ENCODE measurements at places on chromosomes 12 and 14. TPM values are rescaled to one million over a fixed set of nuclear protein-coding genes. Genes with fewer than 3 reads are reported as not detected.

DNA sequence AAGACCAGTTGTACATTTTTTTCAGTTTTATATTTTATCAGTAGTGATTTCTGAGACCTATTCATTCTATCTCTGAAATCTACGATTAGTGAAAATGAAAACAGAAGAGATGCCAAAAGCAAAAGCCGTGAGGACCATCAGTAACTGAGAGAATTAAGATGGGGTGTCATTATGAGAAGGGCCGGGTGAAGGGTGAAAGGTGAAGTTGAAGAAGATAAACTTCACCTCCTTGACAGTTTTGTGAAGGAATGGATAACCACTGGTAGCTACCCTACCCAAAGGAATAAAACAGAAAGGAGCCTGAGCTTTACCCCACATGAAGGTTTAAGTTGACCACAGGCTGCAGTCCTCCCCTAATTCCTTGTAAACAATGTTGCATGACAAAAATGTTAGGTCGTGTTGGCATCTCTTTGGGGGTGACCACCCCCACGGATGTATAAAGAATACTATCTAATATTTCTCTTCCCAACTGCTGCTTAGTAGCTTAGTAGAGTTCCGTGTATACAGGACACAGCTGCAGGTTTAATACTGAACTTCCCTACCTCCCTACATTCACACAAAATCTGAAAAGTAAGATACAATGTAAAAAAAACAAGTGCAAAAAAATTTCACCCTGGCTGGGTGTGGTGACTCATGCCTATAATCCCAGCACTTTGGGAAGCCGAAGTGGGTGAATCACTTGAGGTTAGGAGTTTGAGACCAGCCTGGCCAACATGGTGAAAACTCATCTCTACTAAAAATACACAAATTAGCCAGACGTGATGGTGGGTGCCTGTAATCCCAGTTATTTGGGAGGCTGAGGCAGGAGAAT is 23.9 kb downstream of the GPR19 start:
- peak; percentile 77 for DNase-seq

DNA sequence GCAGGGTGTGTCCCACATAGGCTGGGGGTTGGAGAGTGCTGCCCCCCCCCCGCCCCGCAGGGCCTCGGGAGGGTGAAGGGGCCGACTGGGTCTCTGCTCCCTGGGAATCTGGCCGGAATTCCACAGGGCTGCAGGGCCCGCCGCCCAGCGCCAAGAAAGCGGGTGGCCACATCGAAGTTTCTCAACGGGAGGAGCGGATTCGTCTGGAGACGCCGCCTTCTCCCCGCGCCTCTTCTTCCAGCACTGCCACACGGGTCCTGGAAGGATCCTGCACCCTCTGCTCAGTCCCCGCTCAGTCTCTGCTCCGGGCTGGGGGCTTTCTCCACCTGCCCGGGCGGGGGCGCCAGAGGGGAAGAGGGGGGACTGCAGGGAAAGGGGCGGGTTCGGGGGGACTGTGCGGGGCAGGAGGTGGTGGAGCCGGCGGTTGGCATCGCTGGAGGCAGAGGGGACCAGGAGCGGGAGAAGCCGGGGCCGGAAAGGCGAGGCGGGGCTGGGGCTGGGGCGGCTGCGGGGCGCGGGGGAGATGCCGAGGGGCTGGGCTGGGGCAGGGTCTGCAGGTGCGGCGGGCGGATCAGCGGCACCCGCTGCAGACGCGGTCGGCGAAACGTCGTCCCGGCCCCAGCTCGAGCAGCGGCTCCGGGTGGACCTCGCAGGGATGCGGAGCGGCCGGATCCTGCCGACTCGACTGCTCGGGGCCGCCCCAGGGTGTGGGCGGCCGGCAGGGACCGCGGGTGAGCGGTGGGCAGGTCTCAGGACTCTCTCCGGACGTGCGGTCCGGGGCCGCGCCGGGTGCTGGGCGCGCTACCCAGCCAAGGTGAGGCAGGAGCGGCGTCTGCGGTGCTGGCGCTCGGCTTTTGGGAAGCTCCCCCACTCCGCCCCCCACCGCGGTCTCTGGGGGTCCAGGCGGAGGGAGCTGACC is 811.4 kb upstream of the TMEM132C start:
- DNase-seq = no peak

DNA sequence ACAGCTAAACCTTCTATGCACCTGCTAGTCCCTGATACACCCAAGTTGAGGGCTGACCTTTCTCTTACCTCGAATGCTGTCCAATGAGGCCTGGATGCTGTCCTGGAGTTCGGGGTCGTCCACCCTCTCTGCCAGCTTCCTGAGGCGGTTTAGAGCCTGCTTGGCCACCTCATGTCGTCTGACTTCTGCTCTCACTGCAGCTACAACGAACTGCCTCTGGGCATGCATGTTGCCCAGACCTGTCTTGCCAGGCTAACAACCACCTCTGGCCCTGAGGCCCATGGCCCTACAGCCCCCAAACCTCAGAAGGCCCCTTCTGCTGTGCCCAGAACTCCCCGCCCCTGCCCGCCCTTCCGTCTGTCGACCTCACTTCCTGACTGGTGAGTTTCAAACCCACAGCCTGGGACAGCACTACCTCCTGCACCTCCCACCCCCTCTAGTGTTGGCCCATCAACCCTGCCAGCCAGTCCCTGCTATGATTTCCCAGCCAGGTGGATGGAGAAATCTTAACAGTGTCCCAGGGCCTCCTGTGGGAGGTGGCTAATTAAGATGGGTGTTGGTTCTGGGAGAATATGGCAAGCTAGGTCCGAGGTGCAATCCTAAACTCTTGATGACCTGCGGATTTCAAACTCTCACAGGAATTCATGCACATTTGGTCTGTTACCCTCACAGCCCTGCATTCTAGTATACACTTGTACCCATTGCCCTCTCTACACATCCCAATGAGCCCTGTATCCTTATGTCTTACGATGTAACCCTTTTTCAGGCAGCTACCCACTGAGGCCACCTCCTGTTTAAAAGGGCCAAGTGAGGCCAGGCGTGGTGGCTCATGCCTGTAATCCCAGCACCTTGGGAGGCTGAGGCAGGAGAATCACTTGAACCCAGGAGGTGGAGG is 2.7 kb upstream of the TSPAN31 start:
- DNase-seq = no peak

DNA sequence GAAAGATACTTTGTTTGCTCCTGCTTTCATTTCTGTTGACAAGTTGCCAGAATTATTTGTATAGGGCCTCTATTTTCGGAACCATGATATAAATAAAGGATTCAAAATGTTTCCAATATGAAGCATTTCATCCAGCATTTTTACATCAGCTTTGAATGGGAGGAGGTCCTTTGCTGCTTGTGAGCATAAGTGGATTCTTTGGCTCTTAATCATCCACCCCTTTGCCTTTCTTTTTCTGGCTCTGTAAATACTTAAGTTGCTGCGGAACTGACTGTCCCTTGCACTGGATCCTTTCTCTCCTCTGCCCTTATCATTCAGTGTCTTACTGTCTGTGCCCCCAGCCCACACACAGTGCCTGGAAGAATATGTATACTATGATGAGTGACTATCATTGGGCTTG is 357.3 kb upstream of the RGS6 start:
- peak; percentile 74 for DNase-seq

DNA sequence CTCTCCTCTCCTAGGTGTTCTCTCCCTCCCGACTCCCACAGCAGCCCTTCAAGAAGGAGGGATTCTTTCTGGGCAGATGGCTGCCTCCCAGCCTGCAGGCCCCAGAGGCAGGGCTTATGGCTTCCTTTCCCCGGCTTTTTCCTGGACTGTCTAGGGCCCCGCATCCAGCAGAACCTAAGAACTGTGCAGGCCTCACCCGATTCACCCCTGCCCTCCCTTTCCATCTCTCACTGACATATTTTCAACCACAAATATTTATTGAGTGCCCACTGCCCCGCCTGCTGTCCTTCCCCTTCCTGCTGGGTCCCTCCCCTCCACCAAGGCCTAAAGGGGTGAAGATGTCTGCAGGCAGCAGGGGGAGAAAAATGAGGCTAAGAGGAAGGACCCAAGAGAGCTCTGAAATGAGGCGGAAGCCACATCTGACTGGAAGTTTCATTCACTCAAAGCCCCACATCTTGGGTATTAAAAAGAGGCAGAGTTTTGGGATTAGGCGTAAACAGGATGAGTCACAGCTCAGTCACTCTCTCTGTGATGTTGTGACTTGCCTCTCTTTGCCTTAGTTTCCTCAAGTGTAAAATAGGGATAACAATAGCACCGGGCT is 2.9 kb downstream of the SCNN1A start:
- DNase-seq = peak; percentile 78

- no peak for DNase-seq
Observed at GRCh38 chr12:93592641-93593406, 20.3 kb downstream of the SOCS2 start.

DNA sequence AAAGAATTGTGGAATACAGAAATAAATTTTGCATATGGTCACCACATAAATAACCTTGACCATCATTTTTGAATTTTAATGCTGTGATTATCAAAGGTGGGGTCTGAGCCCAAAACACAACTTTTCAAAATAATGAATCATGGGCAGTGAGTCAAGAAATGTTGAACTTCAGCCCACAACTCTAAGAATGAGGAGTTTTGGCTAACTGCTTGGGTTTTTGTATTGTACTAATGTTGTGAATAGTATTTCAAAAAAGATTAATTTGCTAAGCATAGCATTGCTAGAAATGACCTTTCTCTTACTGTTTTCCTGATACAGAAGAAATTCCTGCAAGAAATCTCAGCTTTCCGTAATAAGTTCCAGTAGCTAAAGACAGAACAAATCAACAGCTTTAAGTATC is 24.4 kb upstream of the YARS2 start:
- DNase-seq = no peak

Gene PUS1
- total RNA-seq = 27.2 TPM

Gene SPX
- not detected for total RNA-seq

Gene TAMALIN
- 0.17 TPM for total RNA-seq
